Liver (tissue), 10 donors: ENCODE measurements at places on chromosomes 5 and 9. TPM values are rescaled to one million over a fixed set of nuclear protein-coding genes. Genes with fewer than 3 reads are reported as not detected.

DNA sequence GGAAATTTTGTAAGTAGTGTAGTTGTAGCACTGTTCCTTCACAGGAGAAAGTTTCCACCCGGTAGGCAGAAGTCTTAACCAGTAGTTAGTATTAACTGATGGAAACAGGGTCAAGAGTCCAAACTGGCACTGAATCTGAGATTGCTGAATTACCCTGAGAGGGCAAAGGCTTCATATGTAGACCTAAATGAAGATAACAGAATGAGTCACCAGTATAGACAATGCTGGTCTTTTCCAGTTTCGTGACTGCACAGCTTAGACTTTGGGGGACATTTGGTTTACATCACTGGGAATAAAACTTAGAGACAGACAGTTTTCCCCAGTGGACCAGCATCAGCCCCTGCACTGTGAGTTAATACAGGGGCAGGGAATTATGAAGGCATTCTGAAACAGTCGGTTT is 60.5 kb downstream of the PCSK5 start:
- DNase-seq = no peak

- peak; percentile 44 for DNase-seq
Observed at GRCh38 chr5:122415030-122415800, 103.2 kb downstream of the SNCAIP start.

GRCh38 chr9:116628716-116629115 is 58.4 kb upstream of the TRIM32 start:
- DNase-seq = no peak

- DNase-seq = no peak
Observed at GRCh38 chr9:137148661-137149060, 9.7 kb downstream of the GRIN1 start.

DNA sequence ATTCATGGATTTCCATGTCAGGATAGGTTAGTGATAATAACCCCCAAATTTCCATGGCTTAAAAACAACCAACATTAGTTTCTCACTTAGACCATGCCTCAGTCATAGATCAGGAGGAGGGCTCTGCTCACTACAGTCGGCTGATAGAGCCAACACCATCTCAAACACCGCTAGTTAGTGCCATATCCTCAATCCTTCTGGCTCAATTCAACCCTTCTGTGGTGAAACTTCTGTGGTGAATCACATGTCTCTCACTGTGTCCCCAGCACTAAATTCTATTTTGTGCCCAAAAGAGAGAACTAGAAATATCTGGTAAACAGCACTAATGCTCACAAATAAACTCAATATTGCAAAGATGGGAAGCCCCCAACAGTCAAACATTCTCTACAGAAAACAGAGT is 21.1 kb downstream of the ECPAS start:
- no peak for DNase-seq

GRCh38 chr5:81639556-81639955 is 111.3 kb downstream of the SSBP2 start:
- DNase-seq = no peak

- DNase-seq = no peak
Observed at GRCh38 chr9:133054194-133054890, 7.4 kb upstream of the CEL start.

DNA sequence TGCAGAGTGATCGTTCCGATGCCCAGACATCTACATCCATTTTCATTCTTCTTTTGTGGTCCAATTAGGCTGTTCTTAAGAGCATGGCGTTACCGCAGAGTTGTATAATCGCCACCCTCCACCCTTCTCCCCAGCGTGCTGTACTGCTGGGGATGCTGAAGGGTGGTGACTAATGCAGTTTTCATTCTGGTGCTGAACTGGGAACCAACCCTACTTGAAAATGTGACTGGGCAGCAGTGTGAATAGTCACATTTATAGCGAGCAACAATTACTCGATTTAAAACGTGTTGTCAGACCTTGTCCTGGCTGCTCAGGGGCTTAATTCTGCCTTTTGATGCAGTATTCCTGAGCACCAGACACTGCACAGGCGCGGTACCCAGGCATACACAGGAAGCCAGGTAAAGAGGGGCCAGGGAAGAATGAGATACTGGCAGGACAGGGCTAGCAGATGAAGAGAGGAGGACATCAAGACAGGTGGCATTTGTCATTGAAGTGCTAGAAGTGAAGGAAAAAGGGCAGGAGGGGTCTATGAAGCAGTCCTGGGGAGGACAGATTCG is 719 bp upstream of the ISCA1 start:
- DNase-seq = no peak

DNA sequence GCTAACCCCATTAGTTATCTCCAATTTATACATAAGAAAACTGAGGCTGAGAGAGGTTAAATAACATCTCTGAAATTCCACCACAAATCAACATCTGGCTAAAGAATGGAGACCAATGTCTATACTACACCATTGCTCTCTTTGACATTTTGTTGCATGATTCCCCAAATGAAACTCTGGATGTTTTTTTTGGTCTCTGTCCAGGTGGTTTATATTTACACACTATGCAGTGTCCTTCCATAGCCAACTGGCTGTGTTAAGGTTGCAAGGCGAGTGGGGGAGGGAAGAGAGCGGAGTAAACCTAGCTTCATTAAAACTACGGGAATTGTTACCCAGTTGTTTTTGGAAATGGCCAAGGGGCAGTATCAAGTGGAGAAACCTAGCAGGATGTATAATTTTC is 67.2 kb downstream of the KIF4B start:
- no peak for DNase-seq

The ACTBL2 gene
- total RNA-seq = not detected
